ENCODE measurements at places on chromosomes 2 and 18.

DNA sequence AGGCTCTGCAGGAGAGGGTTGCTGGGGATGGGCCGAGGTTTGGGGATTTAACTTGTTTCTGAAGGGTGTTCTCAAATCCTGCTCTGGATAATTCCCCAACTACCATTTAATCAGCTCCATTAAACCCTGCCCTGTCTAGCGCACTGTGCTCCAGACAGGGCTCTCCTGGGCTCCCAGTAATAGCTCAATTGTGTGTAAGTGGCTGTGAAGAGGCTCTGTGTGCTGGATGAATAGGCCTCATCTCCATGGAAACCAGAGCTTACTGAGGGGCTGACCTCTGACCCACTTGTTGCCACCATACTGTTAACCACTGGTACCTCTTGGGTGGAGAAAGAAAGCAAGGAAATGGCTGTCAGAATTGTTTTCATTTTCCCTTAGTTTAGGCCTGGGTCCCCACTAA lies 92.9 kb downstream of the TGOLN2 start:
- DNase-seq = peak; percentile 57

DNA sequence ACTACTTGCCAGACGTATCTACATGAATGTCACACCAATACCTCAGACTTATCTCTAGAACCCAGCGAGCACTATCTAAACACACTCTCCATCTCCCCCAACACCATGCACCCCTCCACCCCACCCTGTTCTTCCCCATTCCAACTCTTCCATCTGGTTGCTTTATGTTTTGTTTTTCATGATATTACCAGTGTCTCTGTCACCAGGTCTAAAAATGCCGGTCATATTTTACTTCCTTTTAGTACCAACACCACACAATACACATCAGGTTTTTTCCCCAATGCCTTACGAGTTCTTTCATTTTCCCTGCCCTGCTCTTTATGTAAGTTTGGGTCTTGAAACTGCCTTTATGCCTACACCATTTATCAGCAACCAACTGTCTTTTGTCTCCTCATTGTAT lies 10.2 kb upstream of the ITGA4 start:
- DNase-seq = no peak

GRCh38 chr2:162328424-162329157 lies 10.1 kb upstream of the IFIH1 start:
- no peak for DNase-seq

GRCh38 chr2:26578113-26578458 lies 63.1 kb downstream of the CIB4 start:
- peak; percentile 18 for DNase-seq

DNA sequence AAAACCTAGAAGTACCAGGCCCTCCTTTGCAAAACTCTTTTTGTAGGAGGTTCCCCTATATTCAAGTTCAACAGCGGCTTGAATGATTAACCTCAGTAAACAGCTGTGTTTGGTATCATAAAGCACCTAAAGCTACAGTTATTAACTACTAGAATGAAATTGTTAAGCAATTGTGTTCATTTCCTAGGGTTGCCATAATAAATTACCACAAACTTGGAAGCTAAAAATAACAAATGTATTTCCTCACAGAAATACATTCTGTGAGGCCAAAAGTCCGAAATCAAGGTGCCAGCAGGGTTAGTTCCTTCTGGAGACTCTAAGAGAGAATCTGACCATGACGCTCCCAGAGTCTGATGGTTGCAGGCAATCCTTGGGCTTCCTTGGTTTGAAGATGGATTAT lies 202.1 kb upstream of the ACVR2A start:
- DNase-seq = no peak

- no peak for DNase-seq
These were observed 1.4 kb upstream of the PLEK start for GRCh38 chr2:68363721-68364120.

DNA sequence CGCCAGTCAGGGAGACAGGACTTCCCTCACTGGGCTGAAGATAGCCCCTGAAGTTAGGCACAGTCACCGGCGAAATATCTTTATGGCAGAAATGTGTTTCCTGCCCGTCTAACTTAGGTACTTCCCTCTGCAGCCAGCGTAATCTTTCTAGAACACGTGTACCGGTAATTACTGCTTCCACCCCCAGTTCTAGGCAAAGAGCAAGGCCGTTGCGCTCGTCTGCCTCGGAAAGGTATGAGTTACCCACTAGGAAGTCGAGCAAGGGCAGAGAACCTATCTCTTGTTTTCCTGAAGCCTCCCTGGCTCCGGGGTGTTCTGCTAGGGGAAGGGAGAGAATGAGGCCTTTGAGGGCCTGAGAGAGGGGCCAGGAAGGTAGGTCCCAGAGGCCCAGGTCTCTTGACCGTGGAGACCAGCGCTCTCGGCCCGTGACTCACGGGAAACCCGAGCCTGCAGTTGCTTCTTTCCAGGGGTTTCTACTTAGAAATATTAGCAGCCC lies 70.0 kb downstream of the TWSG1 start:
- DNase-seq = no peak

GRCh38 chr2:74917702-74918619 lies 40.5 kb upstream of the POLE4 start:
- DNase-seq = no peak

- DNase-seq = peak; percentile 36
These were observed 1.3 kb upstream of the GREB1 start for GRCh38 chr2:11532416-11533055.

DNA sequence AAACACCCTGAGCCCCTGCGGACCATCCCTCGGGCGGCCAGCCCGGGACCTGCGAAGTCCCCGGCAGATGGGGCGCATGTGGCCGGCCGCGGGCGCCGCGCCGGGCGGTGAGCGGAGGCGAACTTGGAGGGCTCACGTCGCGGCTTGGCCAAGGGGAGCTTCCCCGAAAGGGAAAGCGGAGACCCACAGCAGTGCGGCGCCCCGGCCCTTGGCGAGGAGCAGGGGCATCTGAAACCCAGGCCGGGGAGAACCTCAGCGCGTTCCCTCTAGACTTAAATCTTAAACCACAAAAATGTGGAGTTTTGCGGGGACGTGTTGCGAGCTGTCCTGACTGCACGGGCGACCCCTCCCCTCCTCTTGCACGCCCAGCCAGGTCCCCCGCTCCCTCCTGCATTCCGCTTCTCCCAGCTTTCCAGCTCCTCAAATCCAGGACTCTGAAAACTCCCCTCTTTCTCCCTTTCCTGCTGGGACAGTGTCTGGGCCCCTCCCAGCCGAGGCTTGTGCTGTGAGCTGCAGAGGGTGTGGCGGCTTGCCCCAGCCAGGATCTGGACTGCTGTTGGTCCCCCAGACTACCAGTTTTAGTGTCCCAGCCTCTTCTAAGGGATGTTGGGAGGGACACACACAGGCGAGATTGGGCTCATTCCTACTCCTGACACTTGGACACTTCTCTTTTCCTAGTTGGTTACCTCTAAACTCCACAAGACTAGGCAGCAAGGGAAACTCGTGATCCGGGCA lies 1.3 kb downstream of the FMNL2 start:
- DNase-seq = peak; percentile 74

GRCh38 chr2:11749646-11750349 lies 3.4 kb downstream of the LPIN1 start:
- no peak for DNase-seq

GRCh38 chr2:189504238-189504637 lies 63.0 kb downstream of the WDR75 start:
- DNase-seq = no peak

- no peak for DNase-seq
These were observed 297.3 kb downstream of the MTX2 start for GRCh38 chr2:176566496-176566895.

- DNase-seq = no peak
These were observed 3.4 kb upstream of the RTP5 start for GRCh38 chr2:241865957-241866789.

GRCh38 chr2:234500394-234501006 lies 3.6 kb upstream of the ARL4C start:
- DNase-seq = no peak

- no peak for DNase-seq
These were observed 8.1 kb upstream of the ARHGAP15 start for GRCh38 chr2:143121079-143121478.

Data from left forelimb (tissue), 1 donor.